RCC 7860 (cell line): ENCODE measurements at places on chromosomes 5 and 9.

- no peak for DNase-seq
These were observed 214.0 kb upstream of the DAB2 start for GRCh38 chr5:39638813-39639212.

DNA sequence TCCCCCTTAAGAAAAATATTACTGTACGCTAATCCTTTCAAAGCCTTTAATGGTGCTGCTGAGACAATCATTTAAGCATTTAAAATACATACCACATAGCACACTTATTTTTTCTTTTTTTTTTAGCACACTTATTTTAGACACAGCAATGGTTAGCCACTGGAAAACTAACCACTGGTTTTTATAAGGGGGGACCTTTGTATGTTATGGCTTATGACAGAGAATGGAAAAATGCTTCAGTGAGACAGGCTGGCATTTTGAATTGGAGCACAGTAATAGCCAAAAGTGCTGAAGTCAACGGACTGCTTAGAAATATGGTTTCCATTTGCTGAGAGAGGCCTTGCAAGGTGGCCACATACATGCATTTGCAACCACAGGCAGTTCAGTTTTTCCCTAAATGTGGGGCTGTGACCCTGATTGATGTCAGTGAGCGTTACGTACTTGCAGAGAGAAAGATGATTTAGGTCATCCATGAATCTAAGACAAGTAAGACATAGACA, 28.5 kb downstream of the AOPEP start:
- no peak for DNase-seq

GRCh38 chr9:110876929-110877328, 161.3 kb downstream of the LPAR1 start:
- no peak for DNase-seq

DNA sequence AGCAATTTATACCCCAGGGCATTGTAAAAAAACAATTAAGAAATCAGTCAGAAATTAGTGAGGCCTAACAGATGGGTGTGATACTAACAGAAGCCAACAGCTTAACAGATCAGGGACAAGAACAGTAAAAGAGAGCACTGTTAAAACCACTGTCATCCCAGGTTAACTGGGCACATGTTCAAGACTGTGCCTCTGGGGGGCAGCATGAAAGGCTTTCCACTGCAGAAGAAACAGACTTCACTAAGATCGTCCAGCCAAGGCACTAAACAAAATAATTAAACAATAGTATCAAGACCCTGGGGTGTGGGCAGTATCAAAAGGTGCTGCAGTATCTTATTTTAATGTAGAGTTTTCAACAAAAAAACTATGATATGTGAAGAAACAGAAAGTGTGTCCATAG, 43.5 kb downstream of the FBN2 start:
- DNase-seq: no peak
